ENCODE measurements at places on chromosomes 6 and 20.

DNA sequence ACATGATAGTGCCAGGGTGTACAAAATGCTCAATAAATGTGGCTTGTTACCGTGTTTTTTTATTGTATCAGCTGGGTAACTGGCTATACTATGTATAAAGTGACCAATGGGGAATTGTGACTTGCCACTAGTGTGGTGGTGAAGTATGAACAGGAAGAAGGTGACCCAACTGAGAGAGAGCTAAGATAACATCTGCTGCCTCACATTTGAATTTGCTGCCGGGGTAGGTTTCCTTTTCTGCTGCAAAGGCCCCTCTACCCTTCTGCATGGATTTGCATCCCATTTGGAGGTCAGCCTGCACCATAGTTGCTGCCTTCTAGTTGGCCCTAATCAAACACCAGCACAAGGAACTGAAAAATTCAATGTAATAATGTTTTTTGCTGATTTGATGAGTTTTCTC is 24.1 kb downstream of the IL17A start:
- DNase-seq = no peak

DNA sequence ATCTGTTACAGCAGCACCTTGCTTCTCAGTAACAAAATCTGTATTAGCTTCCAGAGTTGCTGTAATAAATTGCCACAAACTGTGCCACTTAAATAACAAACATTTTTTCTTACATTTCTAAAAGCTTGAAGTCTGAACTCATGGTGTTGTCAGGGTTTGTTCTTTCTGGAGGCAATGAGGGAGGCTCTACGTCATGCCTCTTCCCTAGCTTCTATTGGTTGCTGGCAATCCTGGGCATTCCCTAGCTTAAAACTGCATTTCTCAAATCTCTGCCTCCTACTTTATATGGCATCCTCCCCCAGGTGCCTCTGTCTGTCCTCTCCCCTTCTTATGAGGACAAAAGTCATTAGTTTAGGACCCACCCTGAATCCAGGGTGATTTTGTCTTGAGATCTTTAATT is 41.6 kb upstream of the TMEM244 start:
- DNase-seq = no peak

DNA sequence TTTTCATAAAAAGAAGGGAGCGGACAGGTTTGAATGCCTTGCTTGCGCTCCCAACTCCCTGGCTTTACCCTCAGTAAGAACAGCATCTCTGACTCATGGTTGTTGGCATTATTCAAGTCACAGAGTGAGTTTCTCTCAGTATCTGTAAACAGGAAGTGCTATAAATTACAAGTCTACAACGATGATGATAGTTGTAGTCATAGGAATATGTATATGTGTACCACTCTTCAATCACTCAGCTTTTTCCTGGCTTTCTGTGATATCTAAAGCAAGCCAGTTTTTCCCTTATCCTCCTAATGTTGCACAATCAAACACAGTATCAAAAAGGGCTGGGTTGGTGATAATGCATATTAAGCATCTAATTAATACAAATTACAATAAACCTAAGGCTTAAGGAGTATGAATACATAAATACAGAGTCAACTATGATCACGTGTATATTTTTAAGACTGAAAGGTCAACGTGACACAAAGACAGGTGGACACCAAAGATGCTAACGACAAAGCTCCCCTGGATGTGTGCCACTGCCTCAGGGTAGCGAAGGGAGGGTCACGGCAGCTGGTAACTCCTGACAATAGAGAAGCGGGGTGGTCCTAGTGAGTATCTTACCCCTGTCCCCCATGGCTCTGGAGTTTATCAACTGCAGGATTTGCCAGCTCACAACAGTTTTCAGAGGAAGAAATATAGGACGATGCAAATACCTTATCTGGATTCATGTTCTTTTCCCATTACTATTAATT is 202.8 kb downstream of the BTBD9 start:
- DNase-seq = no peak

DNA sequence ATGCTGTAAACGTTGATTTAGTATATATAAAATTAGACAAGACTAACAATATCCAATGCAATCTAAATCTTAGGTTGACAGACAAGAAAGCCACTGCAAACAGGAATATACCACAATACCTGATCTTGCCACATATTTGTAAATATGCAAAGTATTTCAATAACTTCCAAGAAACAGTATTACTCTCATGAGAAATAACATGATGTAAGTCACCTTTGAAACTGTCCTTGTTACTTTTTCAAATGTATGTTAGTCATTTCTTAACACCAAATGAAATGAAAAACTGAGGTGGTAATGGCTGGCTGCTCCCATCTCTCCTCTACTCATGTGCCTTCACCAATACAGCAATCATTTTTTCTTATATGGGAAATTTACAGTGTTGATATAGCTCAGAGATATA is 118.7 kb downstream of the ATG5 start:
- DNase-seq = no peak

- DNase-seq = no peak
Measured at GRCh38 chr6:119436583-119436982, 87.0 kb upstream of the MAN1A1 start.

DNA sequence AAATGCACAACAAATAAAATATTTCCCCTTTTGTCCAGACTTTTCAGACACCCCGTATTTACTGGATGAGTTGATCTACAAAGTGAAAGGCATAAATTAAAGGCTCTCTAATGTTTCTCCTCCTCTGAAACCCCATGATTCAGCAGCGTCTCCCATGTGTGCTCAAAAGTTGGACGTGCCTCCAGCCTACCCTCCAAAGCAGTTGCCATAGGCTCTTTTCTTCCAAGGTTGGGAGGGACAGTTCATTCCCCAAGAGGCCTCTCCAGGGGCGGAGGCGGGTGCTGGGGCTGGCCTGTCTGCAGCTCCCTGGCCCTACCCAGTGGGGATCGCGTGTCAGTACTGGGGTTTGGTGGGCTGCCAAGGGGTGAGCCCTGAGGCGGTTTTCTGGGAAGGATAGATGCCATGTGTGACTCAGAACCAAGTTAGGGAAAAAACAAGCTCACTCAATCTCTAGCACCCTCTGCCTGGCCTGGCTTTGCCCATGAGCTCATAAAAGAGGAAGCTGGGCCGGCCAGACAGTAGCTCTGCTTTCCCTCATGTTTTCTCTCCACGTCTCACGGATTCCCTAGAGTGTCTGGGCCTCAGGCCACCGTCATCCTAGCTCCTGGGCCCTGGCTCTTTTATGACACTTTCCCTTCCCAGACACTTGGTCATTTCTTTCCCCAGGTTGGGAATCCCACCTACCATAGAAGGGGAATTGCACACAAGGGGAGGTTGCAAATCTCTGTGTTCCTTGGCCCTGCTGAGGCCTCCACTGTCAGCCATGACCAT is 8.0 kb upstream of the IER3 start:
- DNase-seq = peak; percentile 52

- DNase-seq = no peak
Measured at GRCh38 chr6:106025655-106026054, 60.5 kb upstream of the PRDM1 start.

GRCh38 chr20:25252686-25253421 is 5.0 kb downstream of the PYGB start:
- DNase-seq = no peak

- DNase-seq = no peak
Measured at GRCh38 chr6:85403331-85404015, 46.4 kb upstream of the NT5E start.

GRCh38 chr20:2168946-2169345 is 67.3 kb downstream of the STK35 start:
- no peak for DNase-seq

DNA sequence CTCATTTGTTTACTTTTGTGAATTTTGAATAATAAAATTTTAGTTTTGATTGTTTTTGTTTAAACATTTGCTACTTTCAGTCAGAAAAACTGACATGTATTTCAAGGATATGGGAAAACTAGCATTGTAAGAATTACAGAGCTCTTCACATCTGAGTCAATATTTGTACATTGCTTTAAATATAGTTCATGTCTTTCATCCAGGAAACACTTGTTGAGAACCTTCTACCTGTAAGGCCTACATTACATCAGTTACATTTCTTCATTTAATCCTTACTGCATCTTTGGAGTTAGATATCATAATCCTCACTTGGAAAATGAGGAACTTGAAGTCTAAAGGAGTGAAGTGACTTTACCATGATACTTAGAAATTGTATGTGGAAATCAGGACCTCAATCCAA is 242.9 kb downstream of the KCNQ5 start:
- no peak for DNase-seq

GRCh38 chr6:167948716-167949115 is 48.8 kb upstream of the KIF25 start:
- DNase-seq = no peak

DNA sequence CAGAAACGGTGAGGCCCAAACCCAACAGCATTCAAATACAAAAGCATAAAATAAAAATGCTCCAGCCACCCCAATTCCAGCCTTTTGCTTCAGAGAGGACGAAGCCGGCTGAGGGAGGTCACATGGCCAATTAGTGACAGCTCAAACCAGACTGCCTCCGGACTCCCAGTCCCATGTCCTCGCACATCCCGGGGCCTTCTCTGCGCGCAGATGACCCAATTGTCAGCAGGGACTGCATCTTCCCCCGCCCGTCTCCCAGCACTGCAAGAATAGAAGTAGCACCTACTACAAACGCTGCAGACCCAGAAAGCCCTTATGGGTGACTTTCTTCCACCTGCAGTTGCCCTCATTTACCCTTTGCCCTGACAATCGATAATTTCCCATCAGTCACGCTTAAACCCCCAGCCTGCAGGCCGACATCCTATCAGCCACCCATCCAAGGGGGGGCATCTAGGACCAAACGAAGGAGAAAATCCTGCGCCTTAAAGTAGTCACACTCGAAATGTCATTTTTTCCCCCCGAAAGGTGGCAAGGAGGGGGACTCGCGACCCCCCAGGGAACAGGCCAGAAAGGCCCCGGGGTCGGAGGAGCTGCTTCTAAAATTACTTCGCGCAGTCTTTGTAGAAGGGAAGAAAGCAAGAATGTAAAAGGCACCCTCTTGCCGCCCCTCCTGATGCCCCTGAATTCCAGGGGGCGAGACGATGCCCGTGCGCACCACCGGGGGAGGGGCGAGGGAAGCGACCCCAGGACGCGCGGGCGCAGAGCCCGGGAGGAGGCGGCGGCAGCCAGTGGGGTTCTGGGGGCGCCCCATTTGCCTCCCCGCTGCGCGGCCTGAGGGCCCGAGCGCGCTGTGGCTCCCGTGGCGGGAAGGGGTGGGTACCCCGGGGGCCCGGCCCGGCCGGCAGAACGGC is 792 bp downstream of the SLC23A2 start:
- DNase-seq = no peak

DNA sequence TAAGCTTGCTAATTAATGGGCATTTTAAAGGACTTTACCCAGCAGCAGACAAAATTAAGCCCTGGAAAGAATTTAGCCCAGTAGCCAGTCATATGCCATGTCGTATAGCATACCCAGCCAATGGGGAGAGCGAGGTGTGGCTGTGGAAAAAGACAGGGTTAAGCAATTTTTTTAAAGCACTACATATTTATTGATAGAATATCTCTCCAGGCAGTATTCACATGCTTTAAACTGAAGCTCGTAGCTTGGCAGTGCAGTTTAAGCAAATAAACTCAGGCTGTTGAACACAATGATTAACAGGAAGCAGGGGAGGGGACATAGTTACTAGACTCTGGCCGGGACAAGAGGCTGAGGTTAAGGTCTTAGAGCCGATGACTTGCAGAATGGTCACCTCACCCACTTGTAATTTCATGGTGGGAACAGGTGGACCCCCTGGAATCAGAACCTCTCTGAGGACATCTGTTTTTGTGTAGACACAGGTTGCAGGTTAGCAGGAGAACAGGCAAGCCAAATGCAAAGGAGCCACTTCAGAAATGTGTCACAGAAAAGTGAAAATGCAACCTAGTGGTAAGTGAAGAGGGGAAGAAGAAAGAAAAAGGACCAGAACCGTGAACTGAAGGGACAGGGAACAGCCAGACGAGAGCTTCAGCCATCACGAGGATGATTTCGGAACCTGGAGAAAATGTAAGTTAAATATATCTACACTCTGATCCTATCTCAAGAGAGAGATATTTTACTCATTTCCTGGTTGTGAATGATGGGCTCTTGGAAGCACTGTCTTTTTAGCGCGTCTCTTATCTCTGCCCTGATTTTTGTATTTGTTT is 7.2 kb downstream of the GCNT2 start:
- DNase-seq = no peak

DNA sequence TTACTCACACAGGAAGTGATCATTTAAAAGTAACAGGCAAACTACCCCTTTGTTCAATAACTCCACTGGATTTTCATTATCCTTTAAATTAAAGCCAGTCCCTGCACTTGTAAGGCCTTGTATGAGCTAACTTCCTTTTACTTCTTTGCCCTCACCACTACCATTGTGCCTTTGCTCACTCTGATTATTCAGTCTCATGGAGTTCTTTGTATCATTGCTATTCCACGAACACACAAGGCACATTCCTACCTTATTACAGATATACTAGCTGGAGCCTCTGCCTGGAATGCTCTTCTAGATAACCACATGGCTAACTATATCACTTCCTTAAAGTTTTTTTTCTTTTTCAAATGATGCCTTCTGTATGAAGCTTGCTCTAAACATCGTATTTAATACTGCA is 748.6 kb upstream of the HS3ST5 start:
- DNase-seq = no peak

DNA sequence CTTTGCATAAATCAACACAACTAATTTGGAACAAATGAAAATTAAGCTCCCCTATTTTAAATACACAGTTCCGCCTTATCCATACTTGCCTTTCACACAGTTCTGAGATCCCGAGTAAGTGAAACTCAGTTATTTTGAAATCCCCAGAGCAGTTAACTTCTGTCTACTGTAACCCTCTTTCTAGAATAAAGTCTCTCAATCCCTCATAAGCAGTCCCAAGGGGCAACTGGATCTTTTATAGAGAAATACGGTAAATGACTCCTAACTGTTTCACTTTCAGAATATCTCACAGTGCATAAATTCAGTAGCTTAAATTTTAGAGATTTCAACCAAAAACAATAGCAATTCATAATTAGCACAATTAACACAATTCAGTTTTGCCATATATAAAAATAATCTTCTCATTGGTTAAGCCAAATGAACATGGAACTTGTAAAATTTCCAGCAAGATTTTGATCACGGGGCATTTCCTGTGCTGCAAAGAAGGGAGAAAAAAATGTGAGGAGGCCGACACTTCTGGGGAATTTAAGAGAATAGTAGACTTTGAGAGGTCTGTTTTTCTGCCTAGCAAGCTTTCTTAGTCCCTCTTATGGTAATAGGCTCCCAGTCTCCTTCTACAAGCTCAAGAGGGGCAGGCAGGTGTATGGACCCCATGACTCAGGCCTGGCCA is 78.3 kb downstream of the KIF6 start:
- DNase-seq = no peak

- no peak for DNase-seq
Measured at GRCh38 chr6:105926318-105926717, 159.8 kb upstream of the PRDM1 start.
